CD4-positive, alpha-beta T cell treated with Interleukin-17A for 4 hours (primary cell): ENCODE measurements at places on chromosomes 12 and 14.
A peak's percentile ranks its signal among the peaks of the same experiment; 100 is the strongest.

DNA sequence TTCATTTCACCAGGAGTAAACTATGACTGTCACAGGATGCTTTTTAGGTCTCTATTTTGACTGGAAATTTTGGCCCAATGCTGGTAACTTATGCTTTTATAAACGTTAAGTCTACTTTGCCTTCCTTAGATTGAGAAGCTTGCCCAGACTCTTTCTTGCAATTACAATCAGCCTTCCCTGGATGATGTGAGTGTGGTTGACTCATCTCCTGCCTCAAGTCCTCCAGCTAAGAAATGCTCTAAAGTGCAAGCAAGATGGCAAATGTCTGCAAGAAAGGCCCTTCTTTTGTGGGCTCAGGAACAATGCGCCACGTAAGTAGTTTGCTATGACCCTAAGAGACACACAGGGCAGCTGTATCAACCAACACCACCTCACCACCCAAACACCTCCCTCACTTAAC lies 96.9 kb downstream of the SYNE2 start:
- no peak for DNase-seq

DNA sequence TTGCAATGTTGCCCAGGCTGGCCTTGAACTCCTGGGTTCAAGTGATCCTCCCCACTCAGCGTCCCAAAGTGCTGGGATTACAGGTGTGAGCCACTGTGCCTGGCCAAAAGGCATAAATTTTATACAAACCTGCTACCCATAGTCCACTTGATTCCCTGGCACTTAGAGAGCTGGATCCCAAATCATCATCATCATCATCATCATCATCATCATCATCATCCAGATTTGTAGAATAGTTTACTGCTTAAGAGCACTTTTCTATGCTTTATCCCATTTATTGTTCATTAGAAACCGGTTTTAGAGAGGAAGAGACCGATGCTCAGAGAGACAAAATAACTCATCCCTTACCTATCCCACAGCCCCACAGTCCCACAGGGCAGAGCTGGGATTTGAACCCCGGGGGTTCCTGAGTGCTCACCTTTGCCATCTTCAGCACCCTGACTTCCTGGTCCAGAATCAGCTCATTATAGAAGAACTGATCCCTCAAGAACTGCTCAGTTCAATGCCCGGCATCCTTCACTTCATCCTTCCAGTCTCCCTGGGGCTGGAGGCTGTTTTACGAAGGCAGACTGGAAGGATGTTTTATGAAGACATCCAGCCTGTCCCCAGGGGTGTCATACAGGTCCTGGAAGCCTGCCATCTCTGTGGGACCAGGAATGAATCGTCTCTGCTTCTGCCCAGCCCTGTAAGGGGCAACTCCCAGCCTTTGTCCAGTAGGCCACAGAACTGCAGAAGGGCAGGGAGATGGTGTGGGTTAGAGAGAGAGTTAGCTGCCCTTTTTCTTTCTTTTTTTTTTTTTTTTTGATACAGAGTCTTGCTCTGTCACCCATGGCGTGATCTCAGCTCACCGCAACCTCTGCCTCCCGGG lies 20.2 kb upstream of the OASL start:
- DNase-seq = no peak

GRCh38 chr14:57086271-57087162 lies 182.2 kb downstream of the EXOC5 start:
- no peak for DNase-seq

- no peak for DNase-seq
Measured at GRCh38 chr12:32400866-32401265, 1.5 kb downstream of the FGD4 start.

GRCh38 chr12:8816448-8817050 lies 5.9 kb upstream of the A2ML1 start:
- no peak for DNase-seq

DNA sequence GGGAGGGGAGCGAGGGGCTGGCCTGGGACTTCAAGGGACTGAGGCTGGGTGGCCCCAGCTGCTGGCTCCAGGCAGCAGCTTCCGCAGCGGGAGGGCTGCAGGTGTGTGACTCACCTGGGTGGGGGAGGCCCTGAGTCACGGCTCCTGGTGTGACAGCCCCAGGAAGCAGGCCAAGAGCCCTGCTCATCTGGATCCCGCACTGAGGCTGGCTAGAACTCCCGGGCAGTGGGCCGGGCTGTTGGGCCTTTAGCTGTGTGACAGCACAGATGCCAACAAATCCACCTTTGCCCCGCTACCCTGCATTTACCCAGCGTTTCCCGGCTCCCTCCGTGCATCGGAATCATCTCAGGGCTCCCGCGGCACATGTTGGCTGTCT lies 180.0 kb upstream of the PRMT8 start:
- no peak for DNase-seq

GRCh38 chr14:103547941-103548462 lies 14.5 kb downstream of the BAG5 start:
- no peak for DNase-seq

DNA sequence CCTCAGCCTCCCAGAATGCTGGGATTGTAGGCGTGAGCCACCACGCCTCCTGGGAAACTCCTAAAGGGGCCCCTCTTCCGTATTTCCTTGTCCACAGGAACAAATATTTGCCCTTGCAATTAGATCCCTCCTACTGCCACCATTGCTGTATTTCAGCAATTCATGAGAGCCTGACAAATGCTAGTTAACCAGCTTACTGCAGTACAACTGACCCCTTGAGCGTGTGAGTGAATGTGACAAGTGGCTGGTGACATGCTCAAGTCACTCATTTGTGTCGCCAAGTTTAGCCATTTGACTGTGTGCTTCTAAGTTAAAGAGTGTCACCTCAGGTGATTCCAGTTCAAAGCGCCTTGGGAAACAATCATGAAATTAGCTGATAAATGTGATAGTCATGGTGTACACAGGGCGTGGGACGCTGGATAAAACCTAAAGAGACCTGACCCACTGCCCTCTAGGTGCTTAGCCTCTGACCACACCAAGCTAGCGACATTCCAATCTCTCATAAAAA lies 56.1 kb upstream of the MAP1LC3B2 start:
- no peak for DNase-seq

- no peak for DNase-seq
Measured at GRCh38 chr12:51817027-51817953, 31.2 kb downstream of the FIGNL2 start.

- peak; percentile 27 for DNase-seq
Measured at GRCh38 chr12:48997719-48998496, 1.3 kb downstream of the DDN start.

GRCh38 chr12:8951744-8952143 lies 2.3 kb upstream of the M6PR start:
- DNase-seq = peak; percentile 38
